Mammary epithelial cell (primary cell): ENCODE measurements at places on chromosomes 5 and 9. TPM values are rescaled to one million over a fixed set of nuclear protein-coding genes. Genes with fewer than 3 reads are reported as not detected.

- no peak for DNase-seq
Observed at GRCh38 chr5:148973455-148973854, 89.4 kb downstream of the SH3TC2 start.

DNA sequence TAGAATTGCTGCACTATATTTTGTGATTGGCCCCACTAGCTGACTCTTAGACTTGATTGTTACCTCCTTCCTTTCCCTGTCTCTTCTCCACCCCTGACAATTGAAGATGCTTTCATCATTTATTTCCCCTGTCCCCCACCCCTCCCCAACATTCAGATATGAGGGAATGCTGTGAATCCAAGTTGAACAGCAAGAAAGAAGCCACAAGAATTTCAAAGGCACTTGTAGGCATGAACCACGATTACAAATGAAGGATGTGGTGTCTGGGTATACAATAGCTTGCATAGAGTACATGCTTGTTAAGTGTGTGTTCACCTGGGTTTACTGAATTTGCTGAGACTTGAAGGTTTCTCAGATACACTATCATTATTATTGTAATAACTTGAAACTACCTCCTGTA lies 78.3 kb upstream of the TRIO start:
- peak; percentile 51 for DNase-seq

DNA sequence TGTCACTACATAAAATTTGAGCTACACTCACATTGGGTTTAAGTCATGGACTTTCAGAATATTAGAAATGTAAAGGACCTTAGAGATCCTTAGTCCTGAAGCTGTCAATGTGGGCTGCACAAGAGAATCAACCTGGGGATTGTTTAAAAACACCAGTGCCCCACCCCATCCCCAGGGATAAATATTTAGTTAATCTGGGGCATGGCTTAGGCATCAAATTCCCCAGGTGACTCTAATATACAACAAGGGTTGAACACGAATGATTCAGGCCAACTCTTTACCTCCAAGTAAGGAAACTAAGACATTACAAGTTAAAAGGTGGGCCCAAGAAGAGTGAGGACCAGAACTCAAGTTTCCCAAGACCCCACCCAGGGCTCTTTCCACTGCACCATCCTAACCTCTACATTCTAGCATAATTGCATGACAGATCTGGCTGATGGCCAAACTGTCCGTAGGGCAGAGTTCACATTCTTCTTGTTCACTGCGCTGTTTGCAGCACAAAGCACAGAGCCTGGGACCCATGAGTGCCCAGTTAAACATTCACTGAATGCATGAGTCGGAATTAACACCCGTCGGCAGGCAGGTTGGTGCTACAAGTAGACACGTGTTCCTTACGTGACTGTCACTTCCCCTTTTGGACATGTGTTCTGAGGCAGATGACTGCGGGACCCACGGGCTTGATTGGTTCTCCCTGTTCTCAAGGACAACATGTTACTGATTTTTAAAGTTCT lies 25.2 kb downstream of the CYFIP2 start:
- DNase-seq = no peak

DNA sequence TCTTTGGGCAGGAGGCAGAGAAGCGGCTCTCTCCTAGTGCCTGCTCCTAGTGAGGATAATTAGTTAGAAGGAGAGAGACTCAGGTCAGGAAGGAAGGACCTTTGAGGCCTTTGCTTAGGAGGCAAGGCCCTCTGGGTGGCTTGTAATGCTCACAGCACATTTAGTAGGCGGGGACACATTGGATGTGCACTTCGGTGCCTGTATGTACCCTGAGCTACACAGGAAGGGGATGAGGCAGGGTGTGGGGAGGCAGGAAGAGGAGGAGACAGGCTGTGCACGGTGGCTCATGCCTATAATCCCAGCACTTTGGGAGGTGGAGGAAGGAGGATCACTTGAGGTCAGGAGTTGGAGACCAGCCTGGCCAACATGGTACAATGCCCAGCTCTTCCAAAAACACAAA lies 7.2 kb upstream of the LCN2 start:
- no peak for DNase-seq

DNA sequence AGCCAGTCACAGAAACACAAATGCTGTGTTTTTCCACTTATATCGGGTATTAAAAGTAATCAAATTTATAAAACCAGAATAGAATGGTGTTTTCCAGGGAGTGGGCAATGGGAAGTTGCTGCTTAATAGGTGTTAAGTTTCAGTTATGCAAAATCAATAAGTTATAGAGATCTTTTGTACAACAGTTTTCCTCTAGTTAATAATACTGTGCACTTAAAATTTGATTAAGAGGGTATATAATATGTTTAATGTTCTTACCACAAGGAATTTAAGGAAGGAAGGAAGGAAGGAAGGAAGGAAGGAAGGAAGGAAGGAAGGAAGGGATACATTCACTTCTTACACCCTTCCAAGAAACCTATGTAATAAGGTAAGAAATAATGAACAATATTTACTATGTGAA lies 867.7 kb upstream of the CDH6 start:
- no peak for DNase-seq

The FOXD4L4 gene
- total RNA-seq = 0.67 and 1.2 TPM in 2 replicates

The KYAT1 gene
- 9.1 and 10.2 TPM in 2 replicates for total RNA-seq

The ANXA2R gene
- 2.2 TPM for total RNA-seq

The C9orf153 gene
- total RNA-seq = 0.33 TPM

The PCDHGA11 gene
- 1.2 and 1.5 TPM in 2 replicates for total RNA-seq

The PDE6A gene
- total RNA-seq = 0.07 TPM in 1 of 2 replicates, not detected in the other
